ENCODE measurements at places on chromosomes 11 and 22. TPM values are rescaled to one million over a fixed set of nuclear protein-coding genes. Genes with fewer than 3 reads are reported as not detected.

- no peak for DNase-seq
Observed at GRCh38 chr11:77211040-77211451, 83.0 kb downstream of the MYO7A start.

DNA sequence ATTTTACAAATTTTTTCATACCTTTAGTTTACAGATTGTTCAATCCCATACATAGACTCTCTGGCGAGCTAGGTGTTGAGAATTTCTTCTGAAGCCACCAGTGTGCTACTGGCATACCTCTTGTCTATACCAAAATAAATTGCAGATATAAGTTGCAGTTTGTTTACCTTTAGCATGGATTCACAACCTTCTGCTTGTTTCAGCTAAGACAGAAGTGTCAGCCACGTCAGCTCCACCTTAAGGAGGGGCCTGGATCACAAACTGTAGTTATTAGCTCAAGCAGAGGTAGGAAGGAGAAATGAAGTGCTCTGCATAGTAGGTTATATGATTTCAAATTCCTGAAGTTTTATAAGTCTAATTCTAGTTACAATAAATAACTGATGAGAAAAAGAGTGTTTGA, at the start of gene NXPE4:
NXPE4 (minus strand) TSS at position 216 of the 400 bp plus-strand sequence. CDS start 1,027 bp downstream, outside the sequence.
- no peak for DNase-seq

GRCh38 chr11:122628810-122629555, 26.5 kb upstream of the UBASH3B start:
- DNase-seq = peak; percentile 17

- no peak for DNase-seq
Observed at GRCh38 chr11:69109101-69109500, 46.6 kb upstream of the SMIM38 start.

DNA sequence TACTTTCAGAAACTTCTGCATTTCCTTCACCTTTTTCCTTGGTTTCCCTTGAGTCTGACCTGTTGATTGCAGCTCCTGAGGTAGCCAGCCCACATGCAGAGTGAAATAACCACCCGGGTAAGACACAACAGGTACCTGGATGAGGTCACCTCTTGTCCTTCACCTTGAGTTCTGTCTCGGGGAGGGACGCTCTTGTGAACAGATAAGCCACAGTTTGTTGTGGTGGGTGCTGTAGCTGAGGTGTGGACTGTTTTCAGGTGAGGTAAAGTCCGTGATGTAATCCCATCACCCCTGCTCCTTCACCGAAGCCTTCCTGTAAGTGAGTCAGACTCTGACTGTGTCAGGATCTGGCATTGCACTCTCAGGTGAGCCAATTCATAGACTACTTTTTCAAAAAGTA, 183.1 kb downstream of the NAV2 start:
- no peak for DNase-seq

DNA sequence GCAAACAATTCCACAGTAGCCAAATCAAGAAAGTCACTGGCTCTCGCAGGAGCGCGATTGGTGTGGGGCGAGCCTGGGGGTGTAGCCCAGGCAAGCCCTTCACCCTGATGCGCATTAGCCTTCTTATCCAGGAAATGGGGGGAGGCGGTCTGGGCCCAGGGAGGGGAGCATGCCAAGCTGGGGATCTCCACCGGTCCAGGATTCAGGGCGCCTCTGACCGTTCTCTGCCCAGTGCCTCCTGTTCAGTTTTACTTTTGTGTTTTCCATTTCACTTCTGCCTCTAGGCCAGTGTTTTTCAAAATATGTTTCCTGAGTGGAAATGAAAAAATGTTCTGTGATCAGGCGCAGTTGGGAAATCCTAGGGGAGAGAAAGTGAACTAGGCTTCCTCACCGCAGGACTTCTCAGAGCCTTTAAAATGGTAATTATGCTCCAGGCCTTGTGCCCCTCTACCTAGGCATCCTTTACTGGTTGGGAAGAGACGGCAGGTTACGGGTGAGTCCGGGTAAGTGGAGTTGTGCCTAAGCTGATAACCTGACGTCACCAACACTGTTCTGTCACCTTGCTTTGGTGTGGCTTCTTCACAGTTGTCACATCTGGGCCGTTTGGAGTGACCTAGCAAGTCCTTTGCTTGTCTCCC, 18.4 kb downstream of the LRP5 start:
- no peak for DNase-seq

GRCh38 chr22:25478528-25478927, 85.9 kb upstream of the GRK3 start:
- no peak for DNase-seq

BCR gene
- polyA plus RNA-seq = 45.5 TPM

DNA sequence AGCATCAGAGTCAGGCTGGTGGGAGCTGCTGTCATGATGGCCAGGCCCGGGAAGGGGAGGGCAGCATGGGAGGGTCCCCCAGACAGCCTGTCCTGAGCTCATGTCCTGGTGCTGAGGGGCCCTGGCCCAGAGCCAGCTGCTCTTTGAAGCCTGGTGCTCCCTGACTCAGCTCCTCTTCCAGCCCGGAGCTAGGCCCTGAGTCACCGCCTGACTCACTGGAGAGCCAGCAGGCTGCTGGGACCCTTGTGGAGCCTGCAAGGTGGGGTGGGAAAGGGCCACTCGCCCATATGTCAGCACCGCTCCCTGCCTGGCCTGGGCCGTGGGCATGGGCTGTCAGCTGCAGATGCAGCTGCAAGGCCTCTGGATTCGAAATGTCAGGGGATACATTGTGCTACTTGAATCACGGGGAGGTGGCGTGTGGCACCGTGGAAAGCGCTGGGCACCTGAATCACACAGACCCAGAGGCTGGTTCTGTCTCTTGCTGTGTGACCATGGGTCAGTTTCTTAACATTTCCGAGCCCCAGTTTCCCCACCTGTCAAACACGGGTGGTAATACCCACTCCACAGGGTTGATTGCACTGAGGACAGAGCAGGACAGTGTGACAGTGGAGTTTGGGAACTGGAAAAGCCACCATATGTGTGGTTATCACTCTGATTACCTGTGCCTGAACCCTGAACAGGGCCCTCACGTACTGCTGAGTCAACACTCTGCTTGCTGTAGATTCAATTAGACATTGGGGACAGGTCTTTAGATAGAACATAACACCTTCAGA, 4.4 kb downstream of the CACNA1I start:
- DNase-seq = no peak

INSC gene
- polyA plus RNA-seq = 0.55 TPM

Data from right lung (tissue), 10 donors.